Activated naive CD4-positive, alpha-beta T cell treated with Interleukin-2 at 50 U/mL for 16 hours (primary cell): ENCODE measurements at places on chromosomes 2 and 18.
A peak's percentile ranks its signal among the peaks of the same experiment; 100 is the strongest.

GRCh38 chr2:199727801-199728200 is 123.2 kb downstream of the FTCDNL1 start:
- DNase-seq: no peak

- DNase-seq: peak; percentile 18
These were observed 528 bp upstream of the PCGF1 start for GRCh38 chr2:74507926-74508520.

GRCh38 chr2:27249159-27249890 is 13.5 kb downstream of the SLC30A3 start:
- no peak for DNase-seq

- DNase-seq: no peak
These were observed 57.6 kb downstream of the PXDN start for GRCh38 chr2:1686784-1687105.

- no peak for DNase-seq
These were observed 862.1 kb upstream of the CELF4 start for GRCh38 chr18:38427736-38428135.

GRCh38 chr2:201470821-201471731 is 19.5 kb downstream of the STRADB start:
- DNase-seq: no peak

DNA sequence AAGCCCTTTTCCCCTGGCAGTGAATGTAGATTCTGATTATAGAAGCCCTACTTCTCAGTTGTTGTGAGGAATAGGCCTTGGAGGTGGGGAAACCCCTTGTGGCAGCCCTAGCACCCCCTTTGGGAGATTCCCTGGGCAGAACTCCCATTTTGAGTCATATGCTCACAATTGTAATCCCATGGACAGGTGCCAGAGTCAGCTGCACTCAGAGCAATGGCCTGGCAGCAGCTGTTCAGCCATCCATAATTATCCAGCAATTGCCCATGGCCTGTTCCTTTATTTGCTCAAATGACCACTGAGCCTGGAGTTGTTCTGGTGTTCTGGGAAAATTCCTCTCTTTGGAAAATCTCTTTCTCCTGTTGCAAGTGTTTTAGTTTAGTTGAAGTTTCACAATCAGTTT is 71.7 kb downstream of the PTRHD1 start:
- no peak for DNase-seq

- DNase-seq: no peak
These were observed 85.7 kb upstream of the FRZB start for GRCh38 chr2:182951948-182952663.

GRCh38 chr2:230824406-230824978 is 40.2 kb upstream of the ITM2C start:
- peak; percentile 44 for DNase-seq

GRCh38 chr2:48145845-48146452 is 239.7 kb upstream of the FBXO11 start:
- DNase-seq: no peak

DNA sequence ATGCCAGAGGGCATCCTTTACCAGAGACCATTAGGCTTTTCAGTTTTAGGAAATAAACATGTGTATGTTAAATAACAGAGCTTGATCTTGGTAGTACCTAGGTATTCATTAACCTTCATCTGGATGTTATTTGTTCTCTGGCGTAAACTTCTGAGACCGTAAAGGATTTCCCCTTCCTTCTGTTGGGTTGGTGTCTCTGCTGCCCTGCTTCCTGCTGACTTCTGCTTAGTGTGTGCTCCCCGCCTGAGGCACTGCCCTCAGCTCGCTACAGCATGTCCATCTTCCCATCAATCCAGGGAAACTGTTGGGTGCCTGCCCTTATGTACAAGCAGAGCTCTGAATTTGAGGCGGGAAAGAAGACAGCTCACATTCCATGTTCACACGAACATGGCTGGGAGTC is 177.9 kb downstream of the TPGS2 start:
- DNase-seq: no peak

GRCh38 chr2:20425371-20425881 is 21.4 kb upstream of the RHOB start:
- DNase-seq: no peak

DNA sequence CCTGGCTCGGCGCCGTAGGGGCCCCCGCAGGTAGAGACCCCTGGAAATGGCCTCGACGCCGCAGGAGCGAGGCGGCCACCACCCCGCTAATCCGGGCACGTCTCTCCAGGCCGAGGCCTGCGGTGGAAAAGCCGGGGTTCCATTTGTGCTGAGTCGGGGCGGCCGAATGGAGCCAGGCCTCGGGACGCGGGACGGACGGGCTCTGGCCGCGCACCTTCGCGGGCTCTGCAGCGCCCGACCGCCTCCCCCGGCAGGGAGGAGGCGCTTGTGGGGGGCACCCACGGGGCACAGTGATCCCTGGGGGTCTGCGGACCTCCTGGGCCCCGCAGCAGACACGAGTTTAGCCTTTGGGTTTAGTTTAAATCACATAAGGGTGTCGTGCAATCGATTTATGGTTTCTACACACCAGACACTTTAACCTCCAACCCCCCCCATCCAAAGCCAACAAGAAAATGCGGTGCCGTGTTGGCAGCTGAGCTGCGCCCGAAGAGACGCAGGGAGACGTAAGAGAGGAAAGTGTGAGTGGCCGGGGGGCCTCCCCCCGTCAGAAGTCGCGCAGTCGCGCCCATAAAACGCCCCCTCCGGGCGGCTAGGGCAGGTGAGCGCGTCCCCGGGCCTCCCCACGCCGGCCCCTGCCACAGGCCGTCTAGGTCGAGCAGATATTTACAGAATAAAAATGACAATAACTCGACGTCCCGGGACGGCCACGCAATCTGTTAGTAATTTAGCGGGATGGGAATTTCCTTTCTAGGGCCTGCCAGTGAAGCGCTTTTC is 1.0 kb upstream of the NFATC1 start:
- peak; percentile 82 for DNase-seq

DNA sequence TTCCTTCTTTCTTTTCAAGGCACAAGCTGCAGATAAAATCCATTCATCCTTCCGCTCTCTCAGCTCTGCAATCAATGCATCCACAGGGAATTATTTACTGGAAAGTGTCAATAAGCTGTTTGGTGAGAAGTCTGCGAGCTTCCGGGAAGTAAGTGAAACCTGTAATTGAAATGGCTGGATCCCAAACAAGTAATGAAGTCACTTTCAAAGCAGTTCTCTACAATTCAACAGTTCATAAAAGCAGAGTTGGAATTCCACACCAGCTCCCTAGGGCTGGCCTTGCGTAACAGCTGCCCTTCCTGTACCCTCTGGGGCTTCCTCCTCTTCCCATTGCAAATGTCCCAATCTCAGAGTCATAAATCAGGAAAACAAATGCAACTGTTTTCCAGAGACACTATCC is 9.6 kb downstream of the SERPINB2 start:
- no peak for DNase-seq

GRCh38 chr2:30136764-30137444 is 9.9 kb upstream of the YPEL5 start:
- no peak for DNase-seq

GRCh38 chr2:65055422-65056214 is 598 bp upstream of the CEP68 start:
- no peak for DNase-seq

- DNase-seq: peak; percentile 45
These were observed 36.4 kb downstream of the COL5A2 start for GRCh38 chr2:189142893-189143759.

DNA sequence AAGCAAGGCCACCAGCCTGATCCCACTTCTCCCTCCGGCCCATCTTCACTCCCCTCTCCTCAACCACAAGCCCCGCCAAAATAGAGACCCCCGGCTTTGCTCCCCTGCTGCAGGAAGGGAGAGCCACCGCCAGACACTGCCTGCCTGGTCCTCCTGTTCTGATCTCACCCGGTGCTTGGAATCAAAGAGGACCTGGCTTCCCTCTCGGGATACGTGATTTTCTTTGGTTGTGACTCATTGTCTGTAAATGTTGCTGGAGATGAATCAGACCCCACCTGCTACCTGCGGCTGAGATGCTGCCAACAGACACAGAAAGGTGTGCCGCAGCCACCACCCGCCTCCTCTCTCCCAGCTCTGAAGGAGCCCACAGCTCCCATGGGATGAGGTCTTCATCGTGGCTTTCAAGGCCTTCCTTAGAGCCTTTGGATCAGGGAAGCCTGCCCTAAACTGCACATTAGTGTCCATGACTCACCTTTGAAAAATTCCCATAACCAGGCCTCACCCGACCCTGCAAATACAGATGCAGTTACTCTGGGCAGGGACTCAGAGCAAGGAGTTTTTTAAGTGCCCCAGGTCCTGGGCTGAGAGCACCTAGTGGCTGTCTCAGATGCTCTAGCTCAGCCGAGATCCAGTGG is 79.4 kb upstream of the ZNF532 start:
- no peak for DNase-seq

GRCh38 chr2:208361077-208361441 is 45.5 kb upstream of the PTH2R start:
- no peak for DNase-seq

GRCh38 chr2:203909261-203909967 is 27.1 kb upstream of the ICOS start:
- no peak for DNase-seq

DNA sequence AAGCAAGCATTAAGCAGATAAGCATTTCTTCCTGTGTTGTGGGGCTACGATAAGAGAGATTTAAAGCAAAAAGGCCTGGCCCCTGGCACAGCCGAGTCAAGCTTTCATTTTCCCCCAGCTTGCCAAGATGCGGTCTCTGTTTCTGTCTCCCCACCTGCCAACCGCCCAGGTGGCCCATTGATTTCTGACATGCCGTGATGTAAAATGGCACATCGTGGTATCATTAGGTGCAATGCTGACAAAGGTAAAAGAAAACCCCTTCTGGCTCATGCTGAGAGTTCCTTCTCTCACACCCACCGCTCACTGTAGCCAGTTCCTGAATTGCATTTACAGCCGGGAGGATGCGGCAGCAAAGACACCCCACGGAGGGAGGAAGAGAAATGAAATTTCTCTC is 62.8 kb downstream of the BOD1L2 start:
- no peak for DNase-seq

- no peak for DNase-seq
These were observed 57.5 kb downstream of the PAX3 start for GRCh38 chr2:222241128-222241870.

DNA sequence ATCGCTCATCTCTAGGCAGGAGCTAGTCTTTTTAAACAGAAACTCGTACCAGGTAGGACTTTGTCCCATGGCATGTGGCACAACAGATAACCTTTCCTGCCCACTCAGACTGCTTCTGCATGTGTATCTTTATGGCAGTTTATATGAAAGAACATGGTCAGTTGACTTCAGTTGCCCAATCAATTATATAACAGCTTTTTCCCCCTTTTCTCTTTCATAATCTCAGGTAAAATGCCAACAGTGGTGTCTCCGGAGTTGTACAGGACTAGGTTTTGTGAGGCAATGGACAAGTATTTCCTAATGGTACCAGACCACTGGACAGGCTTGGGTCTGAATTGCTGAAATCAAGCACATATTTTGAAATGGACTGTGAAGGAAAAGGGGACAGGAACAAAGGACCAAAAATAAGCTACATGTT is 51.6 kb upstream of the PTH2R start:
- DNase-seq: no peak

DNA sequence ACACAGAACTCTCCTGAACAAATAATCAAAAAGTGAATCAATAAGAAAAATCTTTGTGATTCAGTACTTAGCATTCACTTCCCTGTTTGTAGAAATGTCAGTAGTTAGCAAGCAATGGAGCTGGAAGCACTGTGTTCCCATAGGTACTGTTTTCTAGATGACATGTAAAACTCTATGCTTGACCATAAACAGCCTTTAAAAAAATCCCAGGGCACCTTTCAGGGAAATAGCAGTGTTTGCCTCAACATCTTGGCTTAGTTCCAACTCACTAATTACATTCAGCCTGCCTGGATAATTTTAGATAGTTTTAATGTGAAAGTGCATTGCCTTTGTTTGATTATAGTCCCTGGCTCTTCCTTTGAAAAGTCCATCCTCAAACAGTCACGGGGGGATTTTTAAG is 721.8 kb downstream of the ERBB4 start:
- DNase-seq: no peak

- DNase-seq: no peak
These were observed 328 bp upstream of the INHBB start for GRCh38 chr2:120345608-120346007.

DNA sequence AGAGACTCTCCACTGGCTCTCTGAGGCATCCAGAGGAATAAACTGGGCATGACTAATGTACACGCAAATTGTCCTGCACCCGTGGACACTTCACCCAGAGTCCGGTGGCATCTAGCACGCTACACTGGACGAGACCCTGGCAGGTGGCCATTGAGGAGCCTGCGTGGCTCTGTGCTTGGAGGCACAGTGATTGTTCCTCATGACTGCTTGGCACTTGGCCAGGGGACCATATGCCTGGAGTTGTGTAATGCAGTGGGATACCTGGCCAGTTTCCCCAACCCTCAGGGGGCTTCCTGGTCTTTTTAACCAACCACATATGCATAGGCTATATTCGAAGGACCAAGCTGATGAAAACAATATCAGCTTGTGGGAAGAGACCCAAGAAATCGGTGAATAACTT is 66.6 kb downstream of the MTCL1 start:
- DNase-seq: no peak

GRCh38 chr2:46447649-46448048 is 31.7 kb upstream of the TMEM247 start:
- no peak for DNase-seq

DNA sequence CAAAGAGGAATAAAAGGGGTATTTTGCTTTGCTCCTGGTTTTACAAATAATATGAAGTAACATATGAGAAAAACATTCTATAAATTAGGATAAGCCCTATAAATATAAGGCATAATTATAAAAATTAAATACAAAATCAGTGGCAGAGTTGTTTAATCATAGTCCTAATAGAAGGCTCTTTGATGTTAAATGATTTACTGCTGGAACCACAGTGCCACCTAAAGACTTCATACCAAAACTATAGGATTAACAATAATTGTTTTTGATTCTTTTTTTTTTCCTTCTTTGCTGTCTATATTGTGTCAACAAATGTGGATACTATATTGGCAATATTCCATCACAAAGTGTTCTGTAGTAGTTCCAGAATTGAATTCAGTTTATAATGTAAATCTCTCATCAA is 837.7 kb upstream of the SLC39A10 start:
- no peak for DNase-seq

DNA sequence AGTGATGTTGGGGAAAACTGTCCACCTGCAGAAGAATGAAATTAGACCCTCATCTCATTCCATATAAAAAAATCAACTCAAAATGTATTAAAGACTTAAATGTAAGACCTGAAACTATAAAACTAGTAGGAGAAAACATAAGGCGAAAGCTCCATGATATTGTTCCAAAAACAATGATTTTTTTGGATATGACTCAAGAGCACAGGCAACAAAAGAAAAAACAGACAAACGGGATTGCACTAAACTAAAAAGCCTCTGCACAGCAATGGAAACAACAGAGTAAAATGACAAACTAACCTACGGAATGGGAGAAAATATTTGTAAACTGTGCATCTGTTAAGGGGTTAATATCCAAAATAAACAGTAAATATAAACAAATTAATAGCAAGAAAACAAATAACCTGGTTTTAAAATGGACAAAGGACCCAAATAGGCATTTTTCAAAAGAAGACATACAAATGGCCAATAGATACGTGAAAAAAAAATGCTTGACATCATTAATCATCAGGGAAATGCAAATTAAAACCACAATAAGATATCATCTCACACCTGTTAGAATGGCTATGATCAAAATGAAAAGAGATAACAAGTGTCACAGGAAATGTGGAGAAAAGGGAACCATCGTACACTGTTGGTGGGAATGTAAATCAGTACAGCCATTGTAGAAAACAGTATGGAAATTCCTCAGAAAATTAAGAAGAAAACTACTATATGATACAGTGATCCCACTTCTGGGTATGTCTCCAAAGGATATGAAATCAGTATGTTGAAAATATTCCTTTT is 26.6 kb downstream of the LRRFIP1 start:
- no peak for DNase-seq
